ENCODE measurements at places on chromosomes 16 and 17. TPM values are rescaled to one million over a fixed set of nuclear protein-coding genes. Genes with fewer than 3 reads are reported as not detected.
A peak's percentile ranks its signal among the peaks of the same experiment; 100 is the strongest.

The SLC6A2 gene
- total RNA-seq = not detected

DNA sequence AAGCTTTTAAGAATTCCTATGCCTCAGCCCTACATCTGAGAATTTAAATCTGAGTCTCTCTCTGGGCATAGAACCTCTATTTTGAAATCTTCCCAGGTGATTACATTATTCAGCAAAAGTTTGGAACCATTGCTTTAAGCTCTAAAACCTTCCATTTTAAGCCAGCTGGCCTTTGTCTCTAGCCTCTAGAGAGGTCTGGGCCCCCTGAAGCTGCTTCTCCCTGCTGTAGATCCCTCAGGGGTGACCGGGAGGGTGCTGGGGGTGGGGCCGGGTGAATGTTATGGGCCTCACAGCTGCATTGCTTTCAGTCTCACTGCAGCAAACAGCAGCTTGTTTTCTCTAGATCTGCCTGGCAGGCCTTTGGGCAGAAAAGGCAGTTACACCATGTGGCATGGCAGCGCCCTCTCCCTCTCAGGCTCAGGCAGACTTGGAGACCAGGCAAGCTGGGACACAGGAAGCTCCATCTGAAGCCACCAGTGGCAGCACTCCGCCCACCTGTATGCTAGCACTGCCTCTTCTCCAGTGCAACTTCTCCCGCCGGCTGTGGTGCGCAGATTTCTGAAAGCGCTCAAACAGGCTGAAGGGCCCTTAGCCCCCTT, 66.3 kb downstream of the MPRIP start:
- DNase-seq = no peak

The RCVRN gene
- total RNA-seq = not detected

GRCh38 chr17:36946726-36947091, 2.0 kb upstream of the AATF start:
- no peak for DNase-seq

- no peak for DNase-seq
Observed at GRCh38 chr16:70520612-70521297, 2.6 kb downstream of the COG4 start.

DNA sequence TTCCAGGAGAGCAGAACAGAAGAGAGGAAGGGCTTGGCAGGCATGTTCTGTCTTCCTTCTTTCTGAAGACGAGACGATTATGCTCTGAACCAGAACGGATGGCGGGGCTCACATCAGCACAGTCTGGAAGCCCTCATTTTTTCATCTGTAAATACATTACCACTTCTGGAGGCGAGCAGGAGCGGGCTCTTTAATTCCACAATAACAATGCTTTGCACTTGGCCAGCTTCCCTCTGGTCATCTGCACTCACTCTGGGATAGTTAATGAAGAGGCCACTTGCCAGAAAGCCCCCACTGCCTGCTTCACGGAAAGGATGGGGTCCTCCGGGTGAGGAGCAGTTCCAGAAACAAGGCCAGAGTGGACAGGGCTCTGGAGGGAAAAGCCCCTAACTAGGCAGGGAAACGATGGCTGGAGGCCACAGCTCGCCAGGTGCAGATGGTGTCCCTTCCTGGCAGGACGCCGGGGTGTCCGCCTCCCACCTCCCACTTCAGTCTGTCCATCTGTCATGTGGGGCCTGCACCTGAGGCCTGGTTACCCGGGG, 13.1 kb upstream of the BCAR1 start:
- no peak for DNase-seq

- peak; percentile 45 for DNase-seq
Observed at GRCh38 chr17:78120971-78121800, 7.4 kb downstream of the TMC6 start.

DNA sequence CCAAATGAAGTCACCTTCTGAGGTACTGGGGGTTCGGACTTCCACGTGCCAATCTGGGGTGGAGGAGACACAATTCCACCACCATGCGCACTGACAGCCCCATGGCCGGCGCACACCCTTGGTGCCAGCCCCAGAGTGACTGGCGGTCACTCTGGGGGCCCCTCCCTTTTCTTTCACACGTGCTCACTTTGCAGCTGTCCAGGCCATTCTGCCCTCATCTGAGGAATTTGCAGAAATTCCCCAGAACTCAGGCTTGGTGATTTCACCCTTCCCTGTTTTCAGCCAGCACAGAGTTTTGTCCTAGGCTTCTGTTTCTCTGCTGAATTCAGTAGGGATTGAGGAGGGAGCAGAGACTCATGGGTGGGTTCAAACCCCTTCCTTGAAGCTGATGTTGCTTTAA, 54.8 kb downstream of the CDRT4 start:
- DNase-seq = no peak

- no peak for DNase-seq
Observed at GRCh38 chr17:44760474-44761308, 1.9 kb downstream of the ADAM11 start.

The KRTAP3-2 gene
- not detected for total RNA-seq

DNA sequence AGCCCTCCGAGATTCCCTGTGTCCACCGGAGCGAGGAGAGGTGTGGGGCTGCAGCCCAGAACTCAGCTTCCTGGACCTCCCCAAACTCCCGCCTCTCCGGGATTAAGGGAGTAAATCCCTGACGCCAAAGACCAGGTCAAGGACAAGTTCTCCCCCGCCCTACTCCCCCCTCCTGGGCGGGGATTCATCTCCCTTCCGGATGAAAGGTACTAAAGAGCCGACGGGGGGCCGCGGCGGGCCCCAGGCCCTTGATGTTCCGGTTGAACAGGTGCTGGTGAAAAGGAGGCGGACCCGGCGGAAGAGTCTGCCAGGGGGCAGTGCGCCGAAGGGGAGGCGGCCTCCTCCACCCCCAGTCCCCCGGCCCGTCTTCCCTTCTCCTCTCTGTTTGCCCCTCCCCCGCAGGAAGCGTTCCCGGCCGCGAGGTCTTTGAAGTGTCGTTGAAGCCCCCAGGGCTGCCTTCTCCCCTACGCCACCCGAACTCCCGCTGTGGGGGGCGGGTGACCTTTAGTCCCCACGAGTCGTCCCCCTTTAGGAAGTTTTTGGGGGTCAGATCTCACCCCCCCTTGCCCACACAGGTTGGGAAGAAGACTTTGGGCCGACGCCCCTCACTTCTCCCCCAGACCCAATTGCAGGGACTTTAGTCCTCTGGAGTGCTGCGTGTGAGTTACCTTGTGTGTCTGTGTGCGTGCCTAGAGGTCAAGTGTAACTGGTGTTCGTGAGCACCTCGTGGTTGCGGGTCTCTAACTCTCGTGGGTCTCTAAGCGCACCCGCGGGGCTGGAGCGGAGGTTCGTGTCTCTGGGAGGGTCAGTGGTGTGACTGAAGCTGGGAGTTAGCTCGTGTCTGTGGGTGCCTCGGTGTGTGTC, 1.1 kb upstream of the MLLT6 start:
- DNase-seq = peak; percentile 92

The ERN2 gene
- not detected for total RNA-seq

The CLDN7 gene
- total RNA-seq = 29.2 TPM

The SECTM1 gene
- total RNA-seq = 4.3 TPM

DNA sequence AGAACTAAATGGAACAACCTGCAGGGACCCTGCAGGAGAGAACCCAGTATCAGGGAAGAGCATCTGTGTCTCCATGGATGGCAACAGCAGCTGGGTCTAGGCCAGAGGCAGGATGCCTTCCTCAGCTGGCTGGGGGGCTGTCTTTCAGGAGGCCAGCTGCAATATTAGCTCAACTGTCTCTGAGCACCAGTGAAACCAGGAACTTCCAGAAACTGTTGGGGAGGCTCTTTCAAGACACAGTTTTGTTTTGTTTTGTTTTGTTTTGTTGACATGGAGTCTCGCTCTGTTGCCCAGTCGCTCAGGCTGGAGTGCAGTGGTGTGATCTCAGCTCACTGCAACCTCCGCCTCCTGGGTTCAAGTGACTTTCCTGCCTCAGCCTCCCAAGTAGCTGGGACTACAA, 7.6 kb downstream of the GPR142 start:
- DNase-seq = no peak

The STAT5A gene
- total RNA-seq = 7.5 TPM

DNA sequence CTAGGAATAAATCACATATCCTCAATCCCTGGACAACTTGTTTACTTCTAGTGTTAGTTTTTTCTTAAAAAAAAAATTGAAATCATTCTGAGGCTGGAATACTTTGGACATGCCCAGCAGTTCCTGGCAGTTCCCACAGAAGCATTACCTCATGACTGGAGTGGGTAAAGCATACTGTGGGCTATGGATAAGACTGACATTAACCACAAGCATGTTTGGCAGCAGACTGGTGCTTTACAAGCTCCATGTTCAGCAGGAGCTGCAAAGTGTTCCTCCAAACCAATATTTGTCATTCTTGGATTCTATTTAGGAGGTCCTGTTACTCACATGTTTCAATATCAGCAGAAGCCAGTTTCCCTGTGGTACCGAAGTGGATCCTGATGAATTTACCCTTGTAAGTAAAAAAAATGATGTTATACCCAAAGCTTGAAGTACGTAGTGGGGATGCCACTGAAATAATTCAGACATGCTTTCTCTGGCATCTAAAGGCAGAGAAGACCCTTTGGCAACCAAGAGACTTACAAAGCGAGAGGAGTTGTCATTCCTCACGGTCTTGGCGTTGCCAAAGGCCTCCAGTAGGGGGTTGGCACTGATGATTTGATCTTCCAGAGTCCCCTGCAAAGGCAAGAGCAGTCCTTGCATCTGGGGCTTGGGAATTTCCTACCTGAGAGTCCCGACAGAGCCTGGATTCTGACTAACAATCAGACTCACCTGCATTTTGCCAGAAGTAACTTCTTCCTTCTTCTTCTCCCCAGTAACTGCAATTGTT, 4.9 kb downstream of the MYH1 start:
- no peak for DNase-seq

The SYT17 gene
- total RNA-seq = 8.4 TPM

DNA sequence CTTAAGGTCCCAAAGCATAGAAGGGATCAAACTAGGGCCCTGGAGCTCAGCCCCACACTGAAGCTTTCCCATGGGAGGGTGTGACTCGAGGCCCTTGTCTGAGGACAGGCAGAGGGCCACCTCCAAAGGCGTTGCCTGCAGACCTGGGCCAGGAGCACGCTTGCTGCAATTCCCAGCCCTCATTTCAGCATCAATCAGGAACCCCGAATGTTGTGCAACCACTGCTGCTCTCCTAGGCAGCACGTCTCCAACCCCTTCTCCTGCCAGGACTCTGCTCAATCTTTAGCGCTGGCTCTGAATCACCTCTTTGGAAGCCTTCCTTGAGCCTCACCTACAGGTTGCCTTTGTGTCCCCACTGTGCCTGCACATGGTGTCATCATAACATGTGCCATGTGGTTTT, 14.0 kb upstream of the ATP2C2 start:
- DNase-seq = no peak

The KRTAP2-3 gene
- total RNA-seq = not detected

GRCh38 chr17:16477255-16477654, 14.7 kb downstream of the LRRC75A start:
- DNase-seq = no peak

The NPIPA7 gene
- total RNA-seq = 4.2 TPM

The HBA2 gene
- 27.6 TPM for total RNA-seq

DNA sequence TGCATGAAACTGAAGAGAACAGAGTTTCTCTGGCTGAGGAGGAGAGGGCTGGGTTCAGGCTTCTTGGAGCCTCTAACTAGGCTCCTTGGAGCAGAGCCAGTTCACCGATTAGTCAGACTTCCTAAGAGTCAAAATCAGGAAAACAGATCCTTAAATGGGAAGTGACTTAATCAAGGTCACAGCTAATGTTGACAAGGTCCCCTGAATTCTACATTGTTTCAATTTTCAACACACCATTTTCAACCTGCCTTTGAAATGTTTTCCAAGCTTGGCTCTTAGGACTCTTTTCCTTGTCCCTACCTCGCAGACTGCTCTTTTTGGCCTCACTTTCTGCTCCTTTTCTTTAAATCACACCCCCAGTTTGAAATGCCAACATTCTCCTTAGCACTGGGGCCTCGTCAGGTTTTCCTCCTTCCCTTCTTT, 16.3 kb downstream of the MYL4 start:
- peak; percentile 65 for DNase-seq

DNA sequence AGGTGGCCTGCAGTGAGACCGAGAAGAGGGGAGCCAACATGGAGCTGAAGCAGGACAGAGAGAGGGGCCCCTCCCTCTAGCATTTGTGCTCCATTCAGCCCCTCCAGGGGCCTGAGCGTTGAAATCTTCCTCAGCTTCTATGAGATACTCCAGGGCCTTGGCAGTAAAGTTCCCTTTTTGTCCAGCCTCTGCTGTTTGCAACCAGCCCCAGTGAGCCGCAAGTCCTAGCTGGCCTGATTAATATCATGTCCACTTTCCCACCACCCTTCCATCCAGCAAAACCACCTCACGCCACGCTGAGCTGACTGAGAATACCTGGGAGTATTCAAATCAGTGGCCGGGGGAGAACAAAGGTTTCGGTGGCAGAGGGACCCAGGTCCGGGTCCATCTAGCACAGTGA, 11.7 kb upstream of the RPH3AL start:
- DNase-seq = no peak

DNA sequence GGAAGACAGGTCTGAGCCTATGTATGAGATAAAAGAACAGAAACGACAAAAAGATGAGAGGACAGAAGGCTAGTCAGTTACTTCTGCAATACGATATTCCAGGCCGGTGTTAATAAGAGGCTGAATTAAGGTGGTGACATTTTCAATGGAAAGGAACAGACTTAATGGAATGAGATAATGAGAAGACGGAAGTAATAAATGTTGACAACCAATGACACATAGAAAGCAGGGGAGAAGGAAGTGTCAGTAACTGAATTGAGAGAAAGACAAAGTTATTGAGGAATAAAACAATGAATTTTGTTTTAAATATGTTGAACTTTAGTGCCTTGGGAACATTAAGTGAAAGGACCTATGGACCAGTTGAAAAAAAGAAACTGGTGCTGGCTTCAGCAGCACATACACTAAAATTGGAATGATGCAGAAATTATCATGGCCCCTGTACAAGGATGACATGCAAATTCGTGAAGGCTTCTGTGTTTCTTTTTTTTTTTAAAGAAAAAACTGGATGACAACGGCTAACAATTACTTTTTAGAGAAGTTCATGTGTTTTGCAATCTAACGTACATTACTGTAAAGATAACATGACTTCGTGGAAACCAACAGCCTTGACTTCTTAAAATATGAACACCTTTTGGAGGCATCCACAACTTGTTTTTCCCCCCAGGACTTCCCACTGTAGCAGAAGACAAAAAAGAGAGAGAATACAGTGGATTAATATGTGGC, 18.5 kb upstream of the CPD start:
- DNase-seq = no peak

GRCh38 chr16:54873071-54873470, 57.6 kb upstream of the IRX5 start:
- DNase-seq = no peak

The SLC5A11 gene
- 1.6 TPM for total RNA-seq

The HP gene
- 47,830 TPM for total RNA-seq

- DNase-seq = no peak
Observed at GRCh38 chr16:82364690-82365089, 194.7 kb upstream of the MPHOSPH6 start.

The NR1D1 gene
- total RNA-seq = 18.7 TPM

The MYO15A gene
- 0.49 TPM for total RNA-seq

DNA sequence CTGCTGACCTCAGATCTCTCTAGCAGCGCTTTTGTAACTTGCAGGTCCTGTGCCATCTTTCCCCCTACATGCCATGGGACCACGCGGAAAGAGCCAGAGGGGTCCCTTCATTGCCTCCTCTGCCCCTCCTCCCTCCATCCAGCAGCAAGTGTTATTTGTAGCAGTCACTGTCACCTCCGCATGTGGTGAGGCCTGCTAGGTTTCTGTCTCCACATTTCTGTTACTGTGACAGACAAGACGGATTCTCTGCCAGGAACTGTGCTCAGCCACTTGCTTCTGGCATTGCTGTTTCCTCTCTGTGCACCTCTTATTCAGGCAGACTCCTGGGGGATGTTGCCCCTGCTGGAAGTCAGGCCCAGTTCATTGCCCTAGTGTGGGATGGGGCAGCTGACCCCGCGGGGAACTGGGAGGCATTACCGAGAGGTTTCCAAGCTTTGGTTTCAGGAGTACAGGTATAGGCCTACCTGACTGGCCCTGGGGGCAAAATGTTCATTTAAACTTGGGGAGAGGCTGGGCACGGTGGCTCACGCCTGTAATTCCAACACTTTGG, 61.2 kb downstream of the RAB11FIP4 start:
- DNase-seq = no peak
